SW480 (cell line): ENCODE measurements at places on chromosomes 4 and X.
A peak's percentile ranks its signal among the peaks of the same experiment; 100 is the strongest.

GRCh38 chrX:153649915-153650782 is 3.1 kb downstream of the DUSP9 start:
- DNase-seq: no peak

DNA sequence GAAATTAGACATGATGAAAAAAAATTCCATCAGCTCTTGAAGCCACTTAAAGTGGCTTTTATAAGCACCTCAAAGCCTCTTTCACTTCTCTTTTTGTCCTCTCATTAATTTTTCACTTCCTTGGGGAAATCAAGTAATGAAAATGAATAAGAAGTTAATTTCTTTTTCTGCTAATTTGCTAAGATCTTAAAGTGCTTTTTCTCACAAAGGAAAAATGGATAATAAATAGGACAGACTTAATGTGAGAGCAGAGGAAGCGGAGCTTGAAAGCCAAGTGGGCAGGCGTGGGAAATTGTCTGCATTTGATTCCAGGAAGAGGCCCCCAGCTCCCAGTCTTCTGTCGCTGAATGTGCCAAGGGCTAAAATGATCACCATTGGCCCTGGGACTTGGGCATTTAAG is 28.6 kb downstream of the CDS1 start:
- no peak for DNase-seq

- no peak for DNase-seq
Observed at GRCh38 chr4:61693520-61693919, 493.4 kb downstream of the ADGRL3 start.

- DNase-seq: no peak
Observed at GRCh38 chr4:84631573-84631972, 48.6 kb downstream of the CDS1 start.

DNA sequence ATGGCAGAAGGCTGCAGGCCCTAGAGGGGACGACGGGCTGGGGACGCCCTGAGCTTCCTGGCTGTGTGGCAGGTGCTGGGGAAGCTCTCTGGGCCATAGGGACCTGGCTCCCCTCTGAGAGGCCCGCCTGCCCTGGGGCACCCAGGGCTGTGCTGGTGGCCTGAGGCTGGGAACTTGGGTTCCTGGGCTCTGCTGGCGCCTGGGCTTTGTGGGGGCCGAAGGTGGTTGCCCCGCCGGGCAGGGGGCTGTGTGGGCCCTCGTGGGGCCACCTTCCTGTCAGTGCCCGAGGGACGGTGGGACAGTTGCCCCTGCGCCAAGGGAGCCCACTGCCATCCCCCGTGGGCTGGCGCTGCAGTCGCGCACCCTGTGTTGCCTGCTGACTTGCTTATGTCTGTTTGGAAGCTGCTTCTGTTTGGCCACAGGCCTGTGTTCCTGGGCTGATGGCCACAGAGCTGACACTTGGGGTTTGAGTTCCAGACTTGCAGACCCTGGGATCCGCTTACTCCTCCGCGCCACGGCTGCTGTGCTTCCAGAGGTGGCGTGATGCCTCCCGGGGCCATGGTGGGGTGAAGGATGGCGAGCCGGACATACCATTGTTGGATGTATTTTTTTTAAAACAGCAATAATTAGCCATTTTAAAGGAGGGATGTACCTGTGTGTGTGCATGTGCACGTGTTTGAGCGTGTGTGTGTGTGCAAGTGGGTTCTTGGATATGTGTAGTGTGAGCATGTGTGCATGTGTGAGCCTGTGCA is 8.5 kb downstream of the NAT8L start:
- no peak for DNase-seq

DNA sequence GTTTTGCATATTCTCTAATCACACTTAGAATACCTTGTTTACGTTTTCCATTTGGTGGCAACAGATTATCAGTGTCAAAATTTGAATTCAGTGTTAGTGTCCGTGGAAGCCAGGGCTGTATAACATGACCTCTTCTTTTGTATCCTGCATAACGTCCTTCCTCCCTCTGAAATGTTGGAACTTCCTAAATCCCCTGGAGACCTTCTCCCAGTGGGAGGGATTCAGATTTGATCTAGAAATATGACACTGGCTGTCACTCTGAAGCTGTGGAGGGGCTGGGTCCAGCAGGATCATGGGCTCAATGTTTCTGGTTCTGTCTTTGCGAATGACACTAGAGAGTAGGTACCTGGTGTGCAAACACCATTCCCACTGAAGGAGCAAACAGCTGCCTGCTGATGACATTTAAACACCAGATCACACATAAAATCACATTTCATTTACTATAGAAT is 850 bp upstream of the CXCL3 start:
- DNase-seq: peak; percentile 20

- no peak for DNase-seq
Observed at GRCh38 chr4:147447786-147448185, 33.1 kb upstream of the EDNRA start.

GRCh38 chrX:88613338-88613737 is 133.7 kb upstream of the CPXCR1 start:
- peak; percentile 46 for DNase-seq
